Stimulated activated CD8-positive, alpha-beta memory T cell treated with anti-CD3 and anti-CD28 coated beads, Interleukin-7, amount 100 ng/mL, for 48 hours (primary cell): ENCODE measurements at places on chromosomes 1 and 21.

GRCh38 chr1:101137144-101138126, 99.4 kb upstream of the S1PR1 start:
- DNase-seq, result no peak

GRCh38 chr21:41977034-41977950, 23.5 kb upstream of the C2CD2 start:
- DNase-seq, result no peak

- no peak for DNase-seq
Measured at GRCh38 chr21:46159390-46159789, 4.0 kb upstream of the FTCD start.

DNA sequence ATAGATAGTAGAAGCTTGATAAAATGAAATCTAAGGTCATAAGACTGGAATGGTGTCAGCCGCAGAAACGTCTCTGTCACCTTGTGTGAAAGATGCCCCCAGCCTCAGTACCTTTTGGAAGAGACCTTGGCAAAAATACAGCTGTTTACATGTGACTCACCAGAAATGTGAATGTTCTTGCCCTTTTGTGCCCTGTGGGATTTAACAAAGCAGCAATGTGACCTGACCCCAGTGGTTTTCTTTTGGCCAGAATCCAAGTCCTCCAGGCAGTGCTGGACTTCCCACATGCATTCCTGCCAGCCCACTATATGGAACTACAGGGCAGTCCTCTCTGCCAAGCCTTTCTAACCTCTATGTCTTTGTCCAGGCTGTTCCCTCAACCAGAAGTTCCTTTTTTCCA, 27.2 kb upstream of the LRRC8C start:
- no peak for DNase-seq

DNA sequence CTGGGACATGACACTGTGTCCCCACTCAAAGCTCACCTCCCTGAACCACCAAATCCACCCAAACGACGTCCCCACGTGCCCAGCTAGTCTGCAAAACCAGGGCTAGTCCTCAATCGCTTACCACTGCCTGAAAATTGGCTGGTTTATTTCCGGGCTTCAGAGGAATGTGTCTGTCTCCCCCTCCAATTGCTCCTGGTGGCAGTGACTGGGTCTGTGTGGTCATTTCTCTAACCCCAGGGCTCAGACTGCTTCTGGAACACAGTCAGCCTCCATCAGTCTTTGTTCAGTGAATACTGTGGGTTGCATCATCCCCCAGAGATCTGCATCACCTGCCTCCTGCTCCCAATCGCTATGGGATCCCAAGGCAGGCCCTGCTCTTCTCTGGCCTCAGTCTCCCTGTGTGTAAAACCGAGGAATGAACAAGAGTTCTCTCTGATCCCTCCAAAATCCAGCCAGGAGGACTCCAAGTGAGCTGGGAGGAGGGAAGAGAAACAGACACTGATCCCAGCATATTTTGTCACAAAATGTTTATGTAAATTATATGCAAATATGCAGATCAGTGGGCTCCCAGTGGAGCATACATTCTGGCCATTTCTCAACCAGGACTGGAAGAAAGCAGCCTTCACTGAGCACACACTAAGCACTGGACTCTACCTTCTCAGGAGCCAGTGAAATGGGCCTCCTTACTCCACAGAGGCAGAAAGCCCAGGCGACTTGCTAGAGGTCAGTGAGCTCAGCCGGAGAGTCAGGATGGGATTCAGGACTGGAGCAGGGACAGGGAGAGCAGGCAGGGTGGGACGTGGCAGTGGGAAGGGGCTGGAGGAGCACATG, 20.9 kb downstream of the SDC3 start:
- no peak for DNase-seq

DNA sequence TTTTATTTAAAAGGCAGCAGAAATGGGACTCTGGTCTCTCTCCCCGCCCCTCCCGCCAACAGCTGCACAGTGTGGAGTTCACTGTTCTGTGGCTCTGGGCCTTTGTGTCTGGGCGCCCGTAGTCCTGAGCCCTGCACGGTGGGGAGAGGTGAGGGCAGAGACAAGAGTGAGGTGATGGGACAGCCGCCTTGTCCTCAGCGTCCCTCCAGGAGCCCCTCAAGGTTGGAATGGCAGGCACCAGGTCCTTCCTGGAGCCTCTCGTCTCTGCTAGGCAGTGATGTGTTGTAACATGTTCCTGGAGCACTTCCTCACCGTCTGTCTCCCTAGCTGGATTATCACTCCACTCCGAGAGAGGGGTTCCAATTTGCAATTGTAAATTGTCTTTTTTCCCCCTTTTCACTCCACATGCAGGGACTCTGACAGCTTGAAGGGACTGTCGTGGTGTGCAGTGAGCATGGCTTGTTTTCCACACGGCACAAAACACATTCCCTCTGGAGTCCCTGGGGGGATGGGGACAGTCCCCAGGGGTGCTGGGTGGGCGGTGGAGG, 44.6 kb upstream of the C1orf174 start:
- no peak for DNase-seq

DNA sequence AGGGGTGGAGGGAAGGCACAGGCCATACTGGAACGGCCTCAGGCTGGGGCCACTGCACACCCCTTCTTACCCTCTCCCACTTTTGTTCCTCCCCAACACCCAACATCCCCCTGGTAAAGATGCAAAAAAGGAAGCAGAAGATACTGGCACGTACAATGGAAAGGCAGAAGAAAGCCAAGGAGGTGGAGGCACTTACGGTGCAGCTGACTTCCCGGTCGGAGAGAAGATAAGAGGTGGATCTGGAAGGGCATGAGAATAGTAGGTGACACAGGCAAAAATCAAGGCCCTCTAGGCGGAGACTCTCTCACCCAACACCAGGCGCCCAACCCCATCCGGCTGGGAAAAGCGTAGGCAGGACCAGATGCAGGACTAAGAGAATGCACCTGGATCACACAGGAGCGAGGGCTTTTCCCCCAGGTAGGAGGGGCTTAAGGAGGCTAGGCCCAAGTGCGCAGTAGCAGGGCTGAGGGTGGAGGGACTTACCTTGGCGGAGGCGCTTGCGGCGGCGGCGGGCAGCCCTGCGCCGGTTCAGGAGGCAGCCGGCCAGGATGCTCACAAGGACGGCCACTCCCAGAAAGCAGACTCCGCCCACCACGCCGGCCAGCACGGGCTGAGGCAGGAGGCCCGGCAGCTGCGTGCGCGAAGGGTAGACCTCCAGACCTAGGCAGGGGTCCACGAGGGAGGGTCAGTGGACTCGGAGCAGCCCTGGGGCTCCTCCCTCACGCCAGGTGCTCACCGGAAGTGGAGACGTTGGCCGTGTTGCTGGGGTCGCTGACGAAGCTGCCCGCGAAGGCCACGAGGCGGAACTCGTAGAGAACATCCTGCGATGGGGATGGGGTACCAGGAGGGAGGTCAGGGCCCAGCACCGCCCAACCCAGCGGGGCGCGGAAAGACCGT, 4.1 kb upstream of the TAGLN2 start:
- no peak for DNase-seq

DNA sequence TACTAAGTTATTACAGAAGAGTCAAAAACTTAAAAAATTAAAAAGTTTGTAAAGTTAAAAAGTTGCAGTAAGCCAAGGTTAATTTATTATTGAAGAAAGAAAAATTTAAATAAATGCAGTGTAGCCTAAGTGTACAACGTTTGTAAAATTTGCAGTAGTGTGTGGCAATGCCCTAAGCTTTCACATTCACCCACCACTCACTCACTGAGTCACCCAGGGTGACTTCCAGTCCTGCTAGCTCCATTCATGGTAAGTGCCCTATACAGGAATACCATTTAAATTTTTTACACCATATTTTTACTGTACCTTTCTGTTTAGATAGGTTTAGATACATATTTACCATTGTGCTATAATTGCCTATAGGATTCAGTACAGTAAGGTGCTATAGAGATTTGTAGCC, 88.6 kb downstream of the CTH start:
- DNase-seq, result no peak

DNA sequence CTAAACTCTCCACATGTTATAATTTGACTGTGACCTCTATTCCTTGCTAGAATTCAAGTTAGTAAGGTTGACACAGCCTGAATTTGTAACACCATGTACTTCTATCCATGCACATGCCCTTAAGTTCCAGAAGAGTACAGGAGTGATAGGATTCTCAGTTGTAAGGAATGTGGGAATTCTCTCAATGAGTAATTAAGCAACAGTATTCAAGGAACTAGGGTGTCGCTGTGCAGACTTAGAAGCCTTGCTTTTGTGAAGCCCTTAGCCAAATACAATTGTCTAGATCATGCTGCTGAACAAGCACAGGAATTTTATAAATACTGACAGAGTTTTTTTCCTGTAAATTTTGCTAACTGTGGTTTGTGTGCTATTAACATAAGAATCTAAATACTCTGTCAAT, 276.3 kb upstream of the PTBP2 start:
- DNase-seq, result no peak

DNA sequence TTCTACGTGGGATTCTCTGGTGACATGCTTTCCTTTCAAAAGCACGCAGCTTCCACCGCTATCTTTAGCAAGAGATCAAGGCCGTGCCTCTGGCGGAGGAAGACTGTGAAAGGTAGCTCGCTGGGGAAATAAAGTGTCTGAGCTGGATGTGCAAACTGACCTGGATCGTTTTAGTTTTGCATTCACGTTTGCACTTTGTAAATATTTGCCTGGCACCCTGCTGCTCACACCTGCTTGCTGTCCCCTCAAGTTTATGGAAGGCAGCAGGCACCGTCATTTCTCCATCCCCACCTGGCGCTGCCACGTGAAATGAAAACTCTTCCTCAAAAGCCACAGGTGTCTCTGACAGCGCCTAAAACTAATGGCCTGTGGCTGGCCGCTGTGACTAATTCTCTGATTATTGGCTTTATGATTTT, 44.0 kb upstream of the TARDBP start:
- no peak for DNase-seq
